NCI-H774 (cell line): ENCODE measurements at places on chromosomes 2 and 18.
A peak's percentile ranks its signal among the peaks of the same experiment; 100 is the strongest.

DNA sequence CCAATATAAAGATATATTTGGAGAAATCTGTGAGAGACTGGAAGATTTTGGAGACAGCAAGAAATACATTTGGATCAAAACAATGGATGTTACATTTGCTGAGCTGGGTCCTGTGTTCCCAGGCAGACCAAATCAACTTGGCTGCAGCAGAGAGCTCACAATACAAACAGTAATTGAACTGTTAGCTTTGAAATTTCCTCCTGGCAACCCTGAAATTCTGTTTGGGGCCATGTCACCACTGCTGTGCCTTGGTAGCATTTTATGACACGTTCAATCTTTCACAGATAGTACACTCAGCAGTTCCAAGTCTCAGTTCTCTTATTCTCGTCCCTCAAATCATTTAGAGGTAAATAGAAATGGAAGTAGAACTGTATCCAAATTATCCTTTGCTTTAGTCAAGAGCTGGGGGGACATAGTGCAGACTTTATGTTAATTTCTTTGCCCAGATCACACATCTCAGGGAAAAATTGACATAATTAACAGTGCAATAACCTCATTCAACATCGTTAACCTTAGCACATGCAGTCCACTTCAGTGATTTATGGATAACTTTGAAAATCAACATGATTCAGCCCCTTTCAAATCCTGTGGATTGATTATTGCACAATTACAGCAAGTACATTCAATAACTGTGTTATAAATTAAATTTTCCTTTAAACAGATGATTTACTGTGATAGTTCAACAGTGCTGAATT lies 277.4 kb upstream of the MC4R start:
- peak; percentile 70 for DNase-seq

- DNase-seq = no peak
These were observed 294.3 kb downstream of the SRBD1 start for GRCh38 chr2:45316576-45317338.

- no peak for DNase-seq
These were observed 646.9 kb upstream of the ACVR2A start for GRCh38 chr2:147197754-147198483.

- no peak for DNase-seq
These were observed 29.9 kb downstream of the C18orf54 start for GRCh38 chr18:54387631-54388030.

DNA sequence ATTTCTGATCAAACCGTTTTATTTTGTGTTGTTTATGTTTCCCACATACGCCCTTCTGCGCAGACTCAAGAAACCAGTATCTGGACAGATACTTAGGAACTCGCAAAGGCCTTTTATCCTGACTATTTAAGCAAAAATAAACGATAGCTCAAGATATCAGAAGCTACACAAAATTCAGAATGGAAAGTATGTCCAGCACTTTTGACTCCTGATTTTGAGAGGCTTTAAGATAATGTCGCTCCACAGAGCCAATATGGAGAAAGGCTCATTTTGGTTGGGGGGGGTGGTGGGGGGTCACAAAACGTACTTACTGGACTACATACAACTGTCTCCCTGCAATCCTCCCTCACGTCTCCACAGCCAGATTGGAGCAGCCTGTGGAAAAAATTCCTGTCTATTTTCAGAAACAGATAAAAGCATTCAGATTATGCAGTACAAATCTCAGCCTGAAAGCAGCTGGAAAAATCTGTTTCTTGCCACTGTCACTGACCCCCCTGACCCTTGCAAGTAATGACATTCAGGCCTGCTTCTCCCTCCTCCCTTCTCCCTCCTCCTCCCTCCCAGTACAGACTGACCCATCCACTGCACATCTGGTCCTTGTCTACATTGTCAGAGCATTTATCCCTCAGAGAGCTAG lies 34.9 kb upstream of the LCLAT1 start:
- DNase-seq = no peak

DNA sequence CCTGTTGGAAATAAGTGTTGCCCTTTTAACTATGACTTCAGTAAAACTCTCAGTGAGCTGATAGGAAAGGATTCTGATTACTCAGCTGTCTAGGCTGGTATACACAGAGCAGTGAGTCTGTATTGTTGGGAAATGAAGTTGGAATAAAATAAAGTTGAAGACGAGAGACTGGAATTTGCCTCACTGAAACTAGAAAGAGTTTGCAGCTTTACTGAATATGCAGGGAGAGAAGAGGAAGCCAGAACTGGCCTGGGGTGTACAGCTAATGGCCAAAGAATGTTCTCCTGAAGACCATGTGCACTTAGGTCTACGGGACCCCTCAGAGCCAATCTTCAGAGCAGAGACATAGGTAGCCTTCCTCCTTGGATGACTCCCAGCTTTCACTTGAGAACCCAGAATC lies 26.5 kb downstream of the EIF4E2 start:
- DNase-seq = no peak

- no peak for DNase-seq
These were observed 66.4 kb downstream of the SH3RF3 start for GRCh38 chr2:109195193-109196045.

- DNase-seq = no peak
These were observed 1.0 kb downstream of the CHST10 start for GRCh38 chr2:100416397-100416934.

DNA sequence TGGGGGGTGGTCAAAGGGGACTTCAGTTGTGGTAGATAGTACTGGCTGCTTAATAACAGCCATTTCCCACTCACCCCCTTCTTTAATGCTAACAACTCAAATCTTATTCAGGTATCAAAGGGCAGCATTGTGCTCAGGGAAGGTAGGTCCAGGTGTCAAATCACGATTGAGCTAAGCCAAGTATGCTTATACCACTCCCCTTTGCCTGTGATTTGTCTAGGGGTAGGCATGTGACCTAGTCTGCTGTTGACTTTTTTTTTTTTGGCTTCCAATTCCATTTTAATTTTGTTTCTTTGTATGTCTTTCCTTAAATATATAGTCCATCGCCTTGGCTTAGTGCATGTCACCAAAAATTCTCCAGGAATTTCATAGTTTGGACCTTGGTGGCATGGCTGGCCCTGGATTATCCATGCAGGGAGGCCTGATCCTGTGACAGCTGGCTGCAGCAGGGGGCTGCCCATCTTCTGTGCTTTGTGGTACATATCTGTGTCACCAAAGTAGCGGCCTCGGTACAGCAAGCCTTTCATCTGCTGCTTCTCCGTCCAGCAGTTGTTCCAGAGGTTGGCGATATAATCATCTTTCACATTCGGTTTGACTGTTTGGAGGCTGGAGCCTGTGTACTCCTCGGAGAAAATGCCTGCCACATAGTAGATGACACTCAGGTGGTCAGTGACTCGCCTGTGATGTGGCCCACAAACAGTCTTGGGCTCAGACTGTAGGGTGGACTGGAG lies 68.1 kb upstream of the SPRED2 start:
- DNase-seq = no peak

- no peak for DNase-seq
These were observed 250.4 kb upstream of the RBBP8 start for GRCh38 chr18:22682720-22683119.

GRCh38 chr2:177334940-177335543 lies 57.5 kb upstream of the AGPS start:
- peak; percentile 66 for DNase-seq

GRCh38 chr2:152432206-152432653 lies 97.3 kb downstream of the FMNL2 start:
- DNase-seq = no peak

DNA sequence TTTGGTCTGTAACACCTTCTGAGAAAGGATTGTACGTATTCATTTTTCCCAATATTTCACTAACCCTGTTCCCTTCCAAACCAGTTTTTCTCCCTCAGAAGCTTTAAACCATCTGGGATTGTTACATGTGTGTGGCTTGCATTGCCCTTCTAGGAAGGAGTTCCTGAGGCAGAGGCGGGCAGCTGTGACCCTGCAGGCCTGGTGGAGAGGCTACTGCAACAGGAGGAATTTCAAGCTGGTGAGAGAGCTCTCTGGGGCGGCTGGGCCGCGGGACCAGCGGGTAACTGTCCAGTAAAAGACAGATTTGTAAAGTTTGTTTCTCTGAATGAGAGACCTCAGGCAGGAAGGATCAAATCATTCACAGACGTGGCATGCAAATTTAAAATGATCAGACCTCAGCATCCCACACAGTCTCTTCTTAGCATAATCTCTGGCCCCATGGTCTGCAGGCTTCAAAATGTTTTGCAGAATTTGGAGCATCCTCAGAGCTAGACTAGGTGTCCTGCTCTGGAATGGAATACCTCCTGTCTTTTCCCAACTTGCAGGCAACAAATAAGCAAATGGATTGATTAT lies 40.2 kb upstream of the GPR17 start:
- no peak for DNase-seq

DNA sequence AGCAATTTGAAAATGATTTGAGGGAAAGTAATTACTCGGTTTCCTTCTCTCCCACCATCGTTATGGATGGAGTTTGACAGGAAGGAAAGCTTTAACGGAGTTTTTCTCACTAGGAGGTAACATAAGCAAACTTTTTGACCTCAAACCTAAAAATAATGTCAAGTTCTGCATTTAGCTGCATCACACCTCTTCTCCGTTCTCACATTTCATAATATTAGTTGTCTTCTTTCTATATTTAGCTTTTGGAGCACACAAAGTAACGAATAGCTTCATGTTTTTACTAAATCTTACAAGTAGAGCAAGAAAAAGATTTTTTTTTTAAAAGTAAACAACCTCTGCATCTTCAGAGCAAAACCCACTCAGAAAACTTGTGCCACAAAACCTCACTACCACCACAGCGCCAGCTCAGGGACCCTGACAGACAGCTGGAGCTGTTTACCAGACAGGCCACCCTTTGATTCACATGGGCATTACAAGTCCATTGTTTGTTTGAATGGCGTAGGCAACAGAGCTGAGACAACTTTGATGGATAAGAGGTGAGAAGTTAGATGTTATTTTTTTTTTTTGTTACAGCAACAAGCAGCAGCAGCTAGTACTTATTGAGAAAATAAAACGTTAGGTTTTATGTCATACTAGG lies 21.9 kb upstream of the ICOS start:
- DNase-seq = no peak

- no peak for DNase-seq
These were observed 343.7 kb upstream of the MEX3C start for GRCh38 chr18:51541230-51541629.

DNA sequence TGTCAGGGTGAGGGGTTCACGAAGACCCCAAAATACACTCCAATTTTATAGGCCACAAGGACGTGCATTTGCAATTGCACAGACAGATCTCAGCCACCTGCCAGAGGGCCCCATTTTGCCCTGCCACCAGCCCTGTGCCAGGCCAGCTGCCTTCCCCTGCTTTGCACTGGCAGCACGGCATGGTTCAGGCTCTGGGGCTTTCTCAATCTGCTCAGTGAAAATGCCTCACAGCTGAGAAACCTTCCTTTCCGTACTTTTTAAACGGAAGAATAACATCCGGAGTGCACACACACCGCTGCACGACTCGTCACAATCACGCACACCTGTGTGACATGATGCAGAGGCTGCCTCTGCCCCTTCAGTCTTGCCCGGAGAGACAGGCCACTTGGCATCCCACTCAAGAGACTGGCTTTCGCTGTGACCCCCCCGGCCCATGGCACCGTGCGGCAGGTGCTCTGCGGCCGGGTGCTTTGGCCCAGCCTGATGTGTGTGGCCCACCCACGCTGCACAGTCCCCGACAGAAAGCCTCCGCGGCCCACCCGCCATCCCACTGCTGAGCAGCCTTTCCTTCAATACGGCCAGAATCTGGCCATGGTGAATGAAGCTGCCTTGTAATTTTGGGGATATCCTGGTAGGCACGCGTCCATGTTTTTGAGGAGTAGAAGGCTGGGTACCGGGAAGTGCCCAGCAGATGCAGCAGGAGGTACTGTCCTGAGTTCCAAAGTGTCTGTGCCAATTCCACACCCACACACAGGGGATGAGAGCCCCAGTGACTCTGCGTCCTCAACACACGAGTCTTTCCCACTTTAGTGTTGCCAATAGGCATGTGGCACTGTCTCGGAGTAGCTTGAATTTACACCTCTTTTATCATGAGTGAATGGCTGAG lies 88.8 kb downstream of the USP40 start:
- no peak for DNase-seq

GRCh38 chr2:191048073-191048472 lies 34.1 kb upstream of the STAT1 start:
- DNase-seq = no peak

GRCh38 chr2:41992056-41992642 lies 55.7 kb upstream of the PKDCC start:
- no peak for DNase-seq

DNA sequence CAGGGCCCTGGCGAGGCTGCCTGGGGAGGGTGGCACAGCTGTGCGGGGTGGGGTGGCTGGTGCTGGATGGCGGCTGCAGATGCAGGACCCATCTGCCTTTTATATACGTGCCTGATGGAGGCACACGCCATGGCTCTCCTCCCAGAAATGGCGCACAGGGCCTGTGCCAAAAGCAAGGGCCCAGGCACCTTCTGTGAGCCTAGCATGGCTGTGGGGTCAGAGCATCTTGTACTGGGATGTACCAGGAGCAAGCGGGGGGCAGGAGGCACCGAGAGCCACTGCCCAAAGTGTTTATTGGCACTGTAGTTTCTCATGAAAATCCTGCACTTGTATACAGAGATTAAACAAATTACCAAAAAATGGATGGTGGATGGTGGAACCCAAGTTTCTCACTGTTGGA lies 724.1 kb downstream of the GALR1 start:
- DNase-seq = no peak

- no peak for DNase-seq
These were observed 31.8 kb downstream of the ARHGAP25 start for GRCh38 chr2:68766376-68766845.

DNA sequence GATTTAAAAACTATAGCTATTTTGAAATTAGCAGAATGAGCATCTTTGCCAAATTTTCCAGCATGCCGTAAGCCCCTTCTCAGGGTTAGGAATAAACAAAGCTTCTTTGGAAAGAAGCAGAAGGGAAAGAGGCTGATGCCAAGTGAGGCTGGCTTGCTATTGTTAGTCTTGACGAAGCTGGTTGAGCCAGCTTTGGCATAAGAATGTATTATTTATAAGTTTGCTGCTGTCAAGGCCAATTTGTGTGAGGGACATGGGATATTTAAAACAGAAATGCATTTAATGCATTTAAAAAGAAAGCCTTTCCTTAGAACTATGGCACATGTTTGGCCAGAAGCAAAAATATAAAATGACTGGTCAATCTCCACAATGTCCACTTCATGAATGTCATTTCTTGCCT lies 52.5 kb upstream of the TTN start:
- DNase-seq = no peak

- no peak for DNase-seq
These were observed 18.3 kb upstream of the TNS1 start for GRCh38 chr2:218020966-218021535.

DNA sequence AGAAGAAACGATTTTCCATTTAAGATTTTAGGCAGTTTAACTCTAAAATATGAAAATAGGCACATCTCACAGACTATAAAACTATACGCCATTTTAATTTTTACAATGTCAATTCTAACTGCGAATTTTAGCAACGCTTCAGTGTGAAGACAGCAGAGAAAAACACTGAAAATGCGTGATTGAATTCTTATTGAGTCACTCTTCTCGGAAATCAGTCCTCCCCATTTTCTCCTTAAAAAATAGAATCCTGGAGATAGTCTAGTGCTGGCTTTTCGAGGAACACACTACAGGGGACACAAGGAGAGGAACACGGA lies 373 bp upstream of the TAF4B start:
- DNase-seq = no peak

GRCh38 chr2:49050265-49050664 lies 104.0 kb downstream of the FSHR start:
- DNase-seq = no peak
